Neural progenitor cell (in vitro differentiated cells): ENCODE measurements at places on chromosomes 1 and 21.

GRCh38 chr1:38046884-38047602 lies 450 bp upstream of the POU3F1 start:
- peak overlapping the region; percentile 71 for H3K4me3 ChIP-seq
- no peaks in the 10 kb centered on the region for H3K36me3 ChIP-seq
- DNase-seq, result peak; percentile 91

- H3K27ac ChIP-seq, result peak overlapping the region; percentile 70
- peak; percentile 52 for DNase-seq
- H3K27me3 ChIP-seq, result no peaks in the 10 kb centered on the region
- H3K4me1 ChIP-seq, result peaks cover 68% of the 10 kb centered on the region
These were observed 255.3 kb downstream of the FOXD2 start for GRCh38 chr1:47693115-47693514.

GRCh38 chr1:200934676-200935245 lies 40.1 kb downstream of the INAVA start:
- H3K27me3 ChIP-seq, result no peaks in the 10 kb centered on the region
- H3K4me1 ChIP-seq, result no peaks in the 10 kb centered on the region
- no peak for DNase-seq
- H3K36me3 ChIP-seq, result no peaks in the 10 kb centered on the region
- no peak overlapping the region for H3K4me3 ChIP-seq

GRCh38 chr1:62057641-62058290 lies 136.9 kb upstream of the L1TD1 start:
- H3K27ac ChIP-seq, result no peak overlapping the region
- no peaks in the 10 kb centered on the region for H3K36me3 ChIP-seq
- no peak overlapping the region for H3K4me3 ChIP-seq
- H3K4me1 ChIP-seq, result peaks cover 5% of the 10 kb centered on the region
- no peaks in the 10 kb centered on the region for H3K27me3 ChIP-seq
- DNase-seq, result no peak

- no peaks in the 10 kb centered on the region for H3K36me3 ChIP-seq
- DNase-seq, result no peak
These were observed 706 bp downstream of the CREB3L4 start for GRCh38 chr1:153968408-153968807.

GRCh38 chr1:921011-921837 lies 2.5 kb upstream of the SAMD11 start:
- no peak overlapping the region for H3K27ac ChIP-seq
- H3K4me3 ChIP-seq, result peak overlapping the region; percentile 25
- no peaks in the 10 kb centered on the region for H3K36me3 ChIP-seq
- peaks cover 100% of the 10 kb centered on the region for H3K27me3 ChIP-seq
- H3K4me1 ChIP-seq, result peaks cover 19% of the 10 kb centered on the region

- DNase-seq, result no peak
- H3K4me3 ChIP-seq, result no peak overlapping the region
- no peaks in the 10 kb centered on the region for H3K4me1 ChIP-seq
- no peaks in the 10 kb centered on the region for H3K27me3 ChIP-seq
- H3K36me3 ChIP-seq, result no peaks in the 10 kb centered on the region
- no peak overlapping the region for H3K27ac ChIP-seq
These were observed 328.4 kb downstream of the PLA2G4A start for GRCh38 chr1:187157115-187157514.

DNA sequence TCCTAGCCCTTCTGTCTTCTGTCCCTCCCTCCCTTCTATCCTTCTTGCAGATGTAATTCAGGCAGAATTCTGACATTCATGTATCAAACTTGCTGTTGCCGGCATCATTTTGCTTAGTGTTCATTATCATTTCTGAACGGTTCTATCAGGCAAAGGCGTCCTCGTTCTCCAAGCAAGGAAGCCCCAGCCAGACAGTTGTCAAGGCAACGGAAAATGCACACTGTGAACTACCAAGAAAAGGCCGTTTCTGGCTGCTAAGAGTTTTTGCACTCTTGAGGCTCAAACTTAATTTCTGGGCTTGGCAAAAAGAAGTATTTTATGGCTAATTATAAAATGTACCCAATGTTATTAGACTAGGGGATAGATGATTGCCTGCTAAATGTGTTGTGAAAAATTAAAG lies 164.7 kb upstream of the KCNJ15 start:
- peaks cover 7% of the 10 kb centered on the region for H3K4me1 ChIP-seq
- H3K27ac ChIP-seq, result no peak overlapping the region
- DNase-seq, result no peak
- no peak overlapping the region for H3K4me3 ChIP-seq
- no peaks in the 10 kb centered on the region for H3K36me3 ChIP-seq
- H3K27me3 ChIP-seq, result no peaks in the 10 kb centered on the region

- H3K4me3 ChIP-seq, result no peak overlapping the region
- DNase-seq, result no peak
- no peak overlapping the region for H3K27ac ChIP-seq
These were observed 43.4 kb downstream of the ITSN1 start for GRCh38 chr21:33685613-33686197.

GRCh38 chr1:21901473-21901847 lies 35.6 kb downstream of the HSPG2 start:
- H3K27me3 ChIP-seq, result no peaks in the 10 kb centered on the region
- H3K27ac ChIP-seq, result peak overlapping the region; percentile 8
- no peak overlapping the region for H3K4me3 ChIP-seq
- peaks cover 23% of the 10 kb centered on the region for H3K4me1 ChIP-seq
- peak; percentile 27 for DNase-seq
- no peaks in the 10 kb centered on the region for H3K36me3 ChIP-seq

DNA sequence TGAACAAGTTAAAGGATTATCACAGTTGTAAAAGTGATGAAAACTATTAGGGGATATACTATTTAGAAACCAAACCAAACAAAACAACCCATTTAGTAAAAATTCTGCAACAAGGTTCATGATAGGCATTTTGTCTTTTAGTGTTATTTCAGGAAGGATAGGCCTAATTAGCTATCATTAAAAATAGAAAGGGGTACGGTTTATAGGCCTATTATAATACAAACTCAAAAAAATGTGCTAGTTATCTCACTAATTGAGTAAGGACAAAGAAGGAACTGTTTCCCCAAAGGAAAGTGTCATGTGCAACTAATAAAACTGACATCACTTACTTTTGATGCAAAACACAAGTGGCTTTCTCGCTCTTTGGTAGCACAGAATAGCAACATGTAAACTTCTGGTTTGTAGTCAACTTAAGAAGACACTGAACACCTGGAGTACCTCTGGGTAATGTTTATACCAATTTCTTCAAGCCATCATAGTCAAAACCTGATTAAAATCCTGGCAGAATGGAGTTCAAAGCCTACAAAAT lies 28.5 kb downstream of the SLC16A1 start:
- H3K4me3 ChIP-seq, result no peak overlapping the region
- DNase-seq, result no peak
- no peak overlapping the region for H3K27ac ChIP-seq
- no peaks in the 10 kb centered on the region for H3K4me1 ChIP-seq

GRCh38 chr1:38680801-38681510 lies 178.6 kb downstream of the RRAGC start:
- no peaks in the 10 kb centered on the region for H3K4me1 ChIP-seq
- H3K4me3 ChIP-seq, result no peak overlapping the region
- peak; percentile 57 for DNase-seq
- H3K27ac ChIP-seq, result no peak overlapping the region
- H3K36me3 ChIP-seq, result no peaks in the 10 kb centered on the region

DNA sequence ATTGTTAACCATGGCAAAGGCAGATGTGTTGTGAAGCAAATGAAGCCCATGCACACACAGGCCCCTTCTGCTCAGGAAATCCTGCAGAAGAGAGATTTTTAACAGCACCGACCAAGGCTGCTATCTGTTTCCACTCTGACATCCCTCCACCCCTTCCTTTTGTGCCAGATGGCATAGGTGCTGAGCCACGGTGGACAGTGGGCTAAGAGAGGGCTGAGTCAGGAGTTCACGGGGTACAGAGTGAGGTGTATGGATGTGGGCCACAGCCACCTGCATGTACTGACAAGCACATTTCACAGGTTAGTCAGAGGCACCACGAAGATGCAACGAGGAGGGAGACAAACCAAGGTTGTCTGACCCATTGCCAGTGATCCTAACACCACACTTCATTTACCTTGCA lies 9.5 kb downstream of the RSPH1 start:
- DNase-seq, result no peak
- H3K27me3 ChIP-seq, result no peaks in the 10 kb centered on the region
- H3K36me3 ChIP-seq, result no peaks in the 10 kb centered on the region
- no peak overlapping the region for H3K27ac ChIP-seq

- H3K4me1 ChIP-seq, result no peaks in the 10 kb centered on the region
- H3K27me3 ChIP-seq, result no peaks in the 10 kb centered on the region
- DNase-seq, result no peak
- no peaks in the 10 kb centered on the region for H3K36me3 ChIP-seq
These were observed 9.8 kb downstream of the TNFRSF9 start for GRCh38 chr1:7930645-7931445.

DNA sequence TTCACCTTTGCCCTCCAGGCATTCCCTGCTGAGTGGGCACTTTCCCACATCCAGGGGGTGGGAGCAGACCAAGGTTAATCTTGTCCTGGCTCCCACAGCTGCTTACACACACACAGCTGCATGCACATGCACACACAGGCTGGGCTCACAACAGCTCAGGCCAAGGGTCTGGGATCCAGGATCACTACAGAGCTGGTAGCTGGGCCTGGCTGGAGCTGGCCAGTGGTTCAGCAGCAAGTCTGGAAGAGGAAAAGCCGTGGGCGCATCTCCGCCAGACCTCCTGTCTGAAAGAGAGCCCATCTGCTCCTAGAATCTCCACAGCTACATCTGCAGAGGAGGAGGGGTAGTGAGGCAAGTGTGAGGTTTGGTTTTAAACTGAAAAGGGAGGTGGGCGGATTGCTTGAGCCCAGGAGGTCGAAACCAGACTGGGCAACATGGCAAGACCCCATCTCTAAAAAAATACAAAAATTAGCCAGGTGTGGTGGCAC lies 3.8 kb downstream of the CDK18 start:
- H3K4me3 ChIP-seq, result no peak overlapping the region
- DNase-seq, result no peak
- no peaks in the 10 kb centered on the region for H3K36me3 ChIP-seq
- H3K4me1 ChIP-seq, result peaks cover 15% of the 10 kb centered on the region
- no peak overlapping the region for H3K27ac ChIP-seq

DNA sequence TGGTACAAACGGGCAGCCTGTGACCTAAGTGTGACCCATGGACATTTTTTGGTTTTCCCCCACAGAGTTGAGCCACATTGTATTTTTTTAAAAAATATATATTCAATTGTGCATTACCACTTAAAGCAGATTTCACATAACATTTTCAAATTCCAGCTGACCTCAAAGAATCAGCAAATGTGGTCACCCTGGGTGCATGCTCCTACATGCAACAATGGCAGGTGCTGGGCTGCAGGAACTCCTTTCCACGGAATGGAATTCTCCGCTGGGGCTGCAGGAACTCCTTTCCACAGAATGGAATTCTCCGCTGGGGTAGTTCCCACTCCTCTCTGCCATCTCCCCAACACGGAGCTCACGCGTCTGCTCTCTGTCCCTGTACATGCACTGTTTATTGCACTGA lies 68.7 kb downstream of the MAP10 start:
- DNase-seq, result no peak
- H3K4me1 ChIP-seq, result no peaks in the 10 kb centered on the region
- H3K27me3 ChIP-seq, result no peaks in the 10 kb centered on the region

DNA sequence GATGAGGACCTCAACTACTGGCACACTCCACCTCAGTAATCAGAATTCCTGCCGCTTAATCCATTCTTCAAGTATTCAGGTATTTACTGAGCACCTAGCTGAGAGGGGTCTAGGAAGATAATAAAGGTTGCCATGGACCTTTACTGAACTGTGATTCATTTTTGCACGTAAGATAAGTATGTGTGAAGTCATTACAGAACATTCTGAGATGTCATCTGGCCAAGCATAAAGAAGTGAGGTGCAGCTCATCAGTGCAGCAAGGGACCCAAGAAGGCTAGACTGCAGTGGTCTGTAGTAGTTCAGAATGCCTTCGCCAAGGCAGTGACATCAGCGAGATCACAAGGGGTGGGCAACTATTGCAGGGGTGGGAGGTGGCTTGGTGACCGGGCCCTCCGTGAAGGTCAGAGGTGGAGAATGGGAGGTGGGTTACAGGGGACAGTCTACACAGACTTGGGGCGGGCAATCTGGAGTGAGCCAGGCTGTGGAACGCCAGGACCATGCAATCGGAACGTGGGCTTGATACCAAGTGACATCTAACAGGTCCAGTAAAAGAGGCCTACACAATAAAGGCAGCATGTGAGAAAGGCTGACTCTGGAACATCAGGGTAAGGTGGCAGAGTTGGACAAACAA lies 107.4 kb downstream of the SLC45A1 start:
- H3K27ac ChIP-seq, result no peak overlapping the region
- H3K27me3 ChIP-seq, result no peaks in the 10 kb centered on the region
- no peak for DNase-seq
- no peak overlapping the region for H3K4me3 ChIP-seq

DNA sequence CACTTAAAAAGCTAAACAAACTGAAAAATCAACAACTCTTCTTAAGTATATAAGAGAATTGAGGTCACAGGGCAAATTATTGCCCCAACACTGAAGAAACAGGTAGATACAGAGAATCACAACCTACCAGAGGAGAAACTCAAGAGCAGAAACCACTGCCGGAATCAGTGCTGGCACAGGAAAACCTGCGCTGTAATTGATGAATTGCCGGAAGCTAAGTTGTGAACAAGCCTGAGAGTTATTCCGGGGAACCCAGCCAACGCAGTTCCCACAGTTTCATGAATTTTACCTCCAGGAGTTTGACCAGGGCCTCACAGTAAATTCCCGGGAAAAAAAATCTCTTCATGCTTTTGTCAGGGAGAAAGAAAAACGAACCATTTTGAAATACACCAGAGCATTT lies 657.1 kb upstream of the BRINP3 start:
- no peaks in the 10 kb centered on the region for H3K4me1 ChIP-seq
- H3K27me3 ChIP-seq, result no peaks in the 10 kb centered on the region
- no peaks in the 10 kb centered on the region for H3K36me3 ChIP-seq
- H3K27ac ChIP-seq, result no peak overlapping the region
- no peak overlapping the region for H3K4me3 ChIP-seq
